ENCODE measurements at places on chromosomes 3 and 15.

DNA sequence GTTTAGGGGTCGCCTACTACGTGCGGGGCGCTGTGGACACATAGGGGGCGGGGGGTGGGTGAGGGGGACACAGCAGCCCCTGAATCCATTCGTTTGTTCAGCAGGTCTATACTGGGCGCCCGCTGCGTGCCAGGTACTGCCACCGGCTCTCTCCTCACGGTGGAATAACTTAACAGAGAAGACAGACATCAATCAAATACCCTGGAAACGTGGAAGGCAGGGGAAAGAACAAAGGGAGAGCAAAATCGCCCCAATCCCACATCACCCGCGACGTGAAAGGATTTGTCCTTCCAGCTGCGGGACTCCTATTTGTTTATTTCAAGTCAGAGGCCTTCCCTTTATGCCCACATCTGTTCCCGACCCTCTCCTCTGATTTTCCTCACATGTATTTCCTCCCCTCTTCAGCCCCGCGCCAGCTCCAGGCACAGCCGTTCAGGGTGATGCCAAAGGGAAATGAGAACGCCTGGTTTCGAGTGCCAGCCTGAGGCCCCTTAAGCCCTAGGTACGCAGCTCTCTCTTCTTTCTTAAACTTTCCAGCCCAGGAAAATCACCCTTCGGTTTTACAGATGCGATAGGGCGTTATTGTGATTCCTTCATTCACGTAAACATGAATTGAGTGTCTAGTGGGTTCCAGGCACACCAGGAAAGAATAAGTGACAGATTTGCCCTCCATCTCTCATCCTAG lies 726 bp upstream of the PROK2 start:
- DNase-seq = no peak

DNA sequence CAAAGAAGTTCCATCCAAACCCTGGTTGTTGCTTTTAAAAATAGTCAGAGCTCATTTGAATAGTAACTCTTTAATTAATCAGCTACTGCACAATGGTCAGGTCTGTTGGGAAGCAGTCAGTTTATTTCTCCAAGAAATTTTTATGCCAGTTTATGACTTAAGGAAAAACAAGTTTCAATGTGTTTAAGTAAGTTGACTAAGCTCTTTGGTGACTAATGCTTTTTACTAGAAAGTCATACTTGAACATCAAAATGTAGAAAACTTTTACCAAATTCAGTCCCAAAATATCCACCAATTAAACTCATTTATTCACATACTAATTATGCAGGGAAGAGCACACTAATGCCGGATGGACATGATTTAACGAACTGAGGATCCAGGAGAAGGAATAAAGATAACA lies 22.1 kb downstream of the PRICKLE2 start:
- DNase-seq = no peak

DNA sequence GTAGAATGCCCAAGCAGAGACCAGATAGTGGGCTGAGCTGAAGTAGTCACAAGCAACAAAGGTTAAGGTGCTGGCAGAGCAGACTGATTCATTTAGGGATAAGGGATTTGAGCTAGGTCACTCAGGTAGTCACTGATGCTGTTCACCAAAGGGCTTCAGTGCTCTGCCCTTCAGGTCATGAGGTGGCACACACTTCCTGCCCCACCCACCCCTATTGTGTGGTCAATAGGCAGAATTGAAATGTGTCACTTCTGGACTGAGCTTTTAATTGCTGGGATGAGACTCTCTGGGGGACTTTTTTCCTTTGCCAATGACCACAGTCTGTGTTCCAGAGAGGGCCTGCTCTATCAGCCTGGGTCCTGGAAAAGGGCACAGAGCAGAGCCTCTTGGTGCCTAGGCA lies 2.9 kb upstream of the DIS3L start:
- DNase-seq = no peak

DNA sequence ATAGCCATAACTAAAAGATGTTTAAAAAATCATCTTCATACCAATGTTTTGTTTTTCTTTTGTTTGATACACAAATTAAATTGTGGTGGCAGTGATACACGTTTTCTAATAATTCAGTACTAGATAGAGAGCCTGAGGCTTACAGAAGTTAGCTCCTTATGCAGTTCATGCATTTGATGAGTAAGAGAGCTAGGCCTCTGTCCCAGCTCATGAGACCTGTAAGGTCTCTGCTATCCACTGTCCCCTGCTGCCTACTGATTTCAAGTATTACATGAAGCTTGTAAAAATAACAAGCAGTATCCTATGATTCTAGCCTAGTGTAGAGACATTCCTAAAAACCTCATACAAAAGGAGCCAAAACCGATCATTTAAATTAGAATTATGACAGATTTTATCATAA lies 144.5 kb downstream of the MBNL1 start:
- DNase-seq = no peak

GRCh38 chr15:81092559-81092902 lies 41.5 kb upstream of the CFAP161 start:
- DNase-seq = no peak

DNA sequence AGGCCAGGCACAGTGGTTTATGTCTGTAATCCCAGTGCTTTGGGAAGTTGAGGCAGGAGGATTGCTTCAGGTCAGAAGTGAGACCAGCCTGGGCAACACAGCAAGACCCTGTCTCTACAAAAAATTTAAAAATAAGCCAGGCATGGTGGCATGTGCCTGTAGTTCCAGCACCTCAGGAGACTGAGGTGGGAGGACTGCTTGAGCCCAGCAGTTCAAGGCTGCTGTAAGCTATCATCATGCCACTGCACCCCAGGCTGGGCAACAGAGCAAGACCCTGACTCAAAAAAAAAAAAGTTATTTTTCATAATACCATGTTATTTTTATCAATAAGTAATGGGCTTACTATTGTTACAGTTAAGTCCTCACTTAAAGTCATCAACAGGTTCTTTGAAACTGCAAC lies 59.7 kb downstream of the SETD2 start:
- no peak for DNase-seq

GRCh38 chr3:104909198-104909597 lies 457.5 kb upstream of the ALCAM start:
- DNase-seq = no peak

DNA sequence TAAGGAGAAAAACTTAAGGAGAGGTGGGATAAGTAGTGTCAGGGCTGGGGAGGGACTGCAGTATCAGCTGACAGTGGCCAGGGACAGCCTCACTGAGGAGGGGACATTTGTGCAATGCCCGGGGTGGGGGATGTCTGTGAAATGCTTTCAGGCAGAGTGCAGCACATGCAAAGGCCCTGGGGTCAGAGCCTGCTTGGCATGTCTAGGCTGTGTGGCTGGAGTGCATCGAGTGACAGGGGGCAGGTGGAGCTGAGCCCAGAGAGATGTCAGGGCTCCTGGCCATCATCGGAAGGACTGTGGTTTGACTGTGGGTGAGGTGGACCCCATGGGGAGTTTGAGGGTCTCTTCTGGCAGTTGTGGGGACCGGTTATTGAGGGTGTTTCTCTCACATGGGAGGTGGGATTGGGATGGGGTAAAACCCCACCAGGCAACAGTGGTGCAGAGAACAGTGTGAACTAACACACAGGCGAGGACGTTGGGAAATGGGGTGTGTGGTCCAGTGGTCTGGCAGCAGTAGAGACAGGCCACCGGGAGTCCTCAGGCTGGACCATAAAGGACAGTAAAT lies 61.2 kb downstream of the FBLN2 start:
- no peak for DNase-seq

DNA sequence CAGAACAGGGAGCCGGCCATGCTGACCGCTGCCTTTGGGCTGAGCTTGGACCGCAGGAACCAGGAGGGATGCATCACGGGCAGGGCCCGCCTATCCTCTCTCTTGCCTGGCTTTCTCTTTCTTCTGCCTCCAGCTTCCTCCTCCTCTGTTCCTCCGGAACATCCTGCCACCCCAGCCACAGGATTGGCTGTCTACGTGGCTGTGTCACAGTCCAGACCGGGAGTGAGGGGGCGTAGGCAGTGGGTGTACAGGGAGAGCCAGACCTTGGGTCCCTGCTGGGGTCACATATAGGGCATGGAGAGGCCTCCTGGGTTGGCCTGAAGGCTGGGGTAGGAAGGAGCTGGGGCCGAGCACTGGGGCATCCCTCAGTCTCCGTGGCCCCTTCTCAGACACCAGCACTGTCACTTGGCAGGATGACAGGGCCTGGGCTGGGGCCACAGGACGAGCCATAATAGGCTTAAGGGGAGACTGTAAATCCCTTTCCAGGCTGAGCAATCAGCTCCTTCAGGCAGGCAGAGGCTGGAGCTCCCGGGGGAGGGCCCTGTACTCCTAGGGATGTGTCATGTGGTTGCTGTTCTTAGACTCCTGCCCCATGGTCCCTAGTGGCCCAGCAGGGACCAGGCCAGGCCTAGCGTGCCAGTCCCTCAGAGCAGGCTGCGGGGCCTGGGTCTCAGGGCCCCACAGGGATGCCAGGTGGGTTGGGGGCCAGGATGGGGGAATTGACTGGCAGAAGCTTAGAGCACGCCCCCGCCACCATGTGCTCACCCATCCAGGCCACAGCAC lies 25.4 kb downstream of the LINGO1 start:
- no peak for DNase-seq

GRCh38 chr15:51830276-51830806 lies 888 bp downstream of the TMOD3 start:
- peak; percentile 13 for DNase-seq

- no peak for DNase-seq
These were observed 40.7 kb downstream of the ATP2C1 start for GRCh38 chr3:130934442-130935089.

- DNase-seq = no peak
These were observed 3.2 kb upstream of the BCL2L10 start for GRCh38 chr15:52115598-52116427.

GRCh38 chr3:27542476-27542875 lies 58.3 kb upstream of the SLC4A7 start:
- no peak for DNase-seq

DNA sequence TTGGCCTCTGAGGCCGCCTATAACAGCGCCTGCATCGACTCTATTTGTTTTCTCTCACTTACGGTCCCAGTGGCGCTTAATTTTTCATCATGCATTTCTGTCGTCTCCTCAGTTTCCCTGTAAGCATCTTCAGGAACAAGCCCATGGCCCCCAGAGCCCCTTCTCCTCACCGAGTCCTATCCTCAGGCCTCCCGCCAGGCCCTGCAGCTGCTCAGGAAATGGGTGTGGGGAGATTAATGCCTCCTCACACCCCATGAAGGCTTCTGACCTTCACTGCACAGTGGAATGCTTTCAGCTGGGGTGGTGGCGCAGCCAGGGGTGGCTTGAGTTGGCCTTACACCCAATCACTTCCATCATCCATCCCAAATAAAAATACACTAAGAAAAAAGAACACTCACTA lies 260.4 kb downstream of the FAM43A start:
- no peak for DNase-seq

- DNase-seq = no peak
These were observed 25.4 kb upstream of the SPPL2A start for GRCh38 chr15:50790778-50791453.

- DNase-seq = peak; percentile 55
These were observed 2.9 kb upstream of the C15orf39 start for GRCh38 chr15:75198560-75199356.

- DNase-seq = no peak
These were observed 189.9 kb downstream of the DTWD1 start for GRCh38 chr15:49810720-49811119.

DNA sequence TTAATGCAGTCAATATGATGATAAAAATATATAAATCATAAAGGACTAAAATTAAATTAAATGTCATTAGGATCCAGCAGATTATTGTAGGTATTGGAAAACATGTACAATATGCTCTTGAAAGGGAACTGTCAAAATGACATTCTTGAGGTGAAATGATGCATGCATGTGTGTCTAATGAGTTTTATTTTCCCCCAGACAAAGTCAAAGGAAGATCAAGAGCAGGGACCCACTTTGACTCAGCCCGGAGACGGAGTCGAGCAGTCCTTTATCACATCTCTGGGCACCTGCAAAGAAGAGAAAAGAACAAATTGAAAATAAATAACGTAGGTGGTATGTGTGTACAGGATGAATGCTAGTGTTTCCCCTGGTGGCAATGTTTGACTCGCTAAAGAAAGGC lies 194.1 kb downstream of the KCNH8 start:
- no peak for DNase-seq

DNA sequence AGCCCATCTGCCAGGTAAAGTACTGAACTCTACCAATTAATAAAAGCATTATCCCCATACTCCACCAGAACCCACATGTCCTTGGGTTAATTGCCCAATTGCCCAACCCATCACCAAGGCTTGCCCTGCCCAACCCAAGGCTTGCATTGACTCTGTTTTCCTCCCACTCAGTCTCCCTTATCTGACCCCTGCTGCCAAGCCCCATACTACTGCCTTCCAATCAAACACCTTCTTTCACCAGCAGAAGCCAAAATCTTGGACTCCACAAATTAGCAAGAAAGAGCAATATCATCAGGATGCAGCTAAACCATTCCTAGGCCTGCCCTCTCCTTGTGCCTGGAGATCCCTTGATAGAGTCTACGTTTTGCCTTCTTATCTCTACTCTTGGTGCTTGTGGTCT lies 602.9 kb downstream of the NTRK3 start:
- no peak for DNase-seq

GRCh38 chr3:147405231-147406027 lies 914 bp downstream of the ZIC4 start:
- no peak for DNase-seq

- DNase-seq = no peak
These were observed 42.1 kb downstream of the SEMA3G start for GRCh38 chr3:52402706-52403270.

- no peak for DNase-seq
These were observed 35.7 kb downstream of the CORO2B start for GRCh38 chr15:68614286-68615035.

DNA sequence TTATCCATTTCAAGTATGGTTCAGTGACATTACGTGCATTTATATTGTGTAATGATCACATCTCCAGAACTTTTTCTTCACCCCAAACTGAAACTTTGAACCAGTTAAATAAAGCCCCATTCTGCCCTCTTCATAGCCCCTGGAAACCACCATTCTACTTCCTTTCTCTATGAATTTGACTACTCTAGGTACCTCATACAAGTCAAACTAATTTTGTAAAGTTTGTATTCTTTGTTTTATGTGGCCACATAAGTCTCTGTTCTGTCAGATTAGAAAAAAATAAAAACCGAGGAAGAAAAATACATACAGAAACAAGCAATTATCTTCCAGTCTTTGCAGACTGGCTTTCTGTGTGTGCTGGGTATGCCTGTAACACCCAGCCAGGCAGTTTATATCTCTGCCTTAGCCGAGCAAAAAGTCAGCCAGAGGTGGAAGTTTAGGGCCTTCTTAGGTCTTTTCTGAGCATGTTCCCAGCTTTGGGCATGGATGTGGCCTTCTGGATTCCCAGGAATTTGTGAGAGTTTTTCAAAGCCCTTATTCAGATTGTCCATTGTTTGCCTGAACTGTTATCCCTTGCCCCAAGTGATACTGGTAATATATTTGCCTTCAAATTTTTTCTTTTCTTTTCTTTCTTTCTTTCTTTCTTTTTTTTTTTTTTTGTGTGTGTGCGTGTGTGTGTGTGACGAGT lies 6.0 kb upstream of the GRAMD1C start:
- no peak for DNase-seq

- DNase-seq = no peak
These were observed 4.4 kb upstream of the VHL start for GRCh38 chr3:10137178-10137577.

Data from CD4-positive, alpha-beta T cell treated with Interleukin-4 for 1 hour (primary cell).